ENCODE measurements at places on chromosomes 7 and 10. TPM values are rescaled to one million over a fixed set of nuclear protein-coding genes. Genes with fewer than 3 reads are reported as not detected.
A peak's percentile ranks its signal among the peaks of the same experiment; 100 is the strongest.

DNA sequence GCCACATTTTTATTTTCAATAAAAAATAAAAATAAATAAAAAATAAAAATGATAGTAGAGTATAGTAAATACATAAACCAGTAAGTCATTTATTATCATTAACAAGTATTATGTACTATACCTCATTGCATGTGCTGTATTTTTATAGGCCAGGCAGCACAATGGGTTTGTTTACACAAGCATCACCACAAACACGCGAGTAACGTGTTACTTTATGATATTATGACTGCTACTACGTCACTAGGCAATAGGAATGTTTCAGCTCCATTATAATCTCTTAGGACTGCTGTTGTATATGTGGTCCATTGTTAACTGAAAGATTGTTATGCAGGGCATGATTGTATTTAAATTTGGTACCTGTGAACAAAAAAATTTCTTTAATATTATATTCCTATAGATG lies 20.8 kb upstream of the SDHAF3 start:
- no peak for DNase-seq

DNA sequence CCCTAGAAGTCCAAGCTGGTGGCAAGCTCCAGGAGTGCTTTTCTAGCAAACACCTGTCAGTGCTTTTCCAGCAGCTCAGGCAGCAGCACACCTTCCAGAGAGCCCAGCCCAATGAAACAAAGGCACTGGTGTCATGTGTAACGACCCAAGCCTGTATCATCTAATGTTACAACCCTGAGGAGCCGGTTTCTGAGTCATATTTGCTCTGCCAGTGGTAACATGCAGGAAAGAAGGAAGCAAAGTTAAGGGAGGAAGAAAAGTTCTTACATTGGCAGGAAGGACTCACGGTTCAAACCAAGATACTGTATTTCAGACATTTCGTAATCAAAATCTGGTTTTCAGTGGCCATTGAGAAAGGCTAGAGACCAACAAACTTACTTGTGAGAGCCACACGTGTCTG lies at the start of gene ANKRD22:
Gene ANKRD22, minus strand, starts transcription at position 139 of the 400 bp plus-strand sequence. CDS start 237 bp downstream, outside the sequence.
- DNase-seq: no peak

GRCh38 chr10:115950320-115950719 lies 322.7 kb downstream of the GFRA1 start:
- DNase-seq: no peak

DNA sequence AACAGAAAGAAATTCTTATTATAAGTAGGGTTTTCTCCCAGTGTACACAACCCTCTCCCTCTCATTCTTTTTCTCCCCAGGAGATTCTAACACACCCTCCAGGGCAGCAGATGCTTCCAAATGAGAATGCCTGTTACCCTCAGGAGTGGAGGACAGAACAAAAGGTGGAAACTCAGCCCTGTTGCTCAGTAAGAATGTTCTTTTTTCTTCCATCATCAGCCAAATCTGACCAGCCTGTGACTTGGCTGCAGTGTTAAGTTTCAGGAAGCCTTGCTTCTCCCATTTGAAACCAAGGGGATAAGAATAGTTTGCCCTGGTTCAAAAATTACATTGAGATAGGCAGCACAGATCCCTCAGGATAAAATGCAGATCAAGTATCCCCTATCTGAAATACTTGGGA lies 77.5 kb upstream of the EEPD1 start:
- DNase-seq: no peak

- DNase-seq: no peak
These were observed 579 bp downstream of the IDI1 start for GRCh38 chr10:1048349-1048731.

GRCh38 chr10:80407812-80408241 lies 524 bp upstream of the PRXL2A start:
- DNase-seq: peak; percentile 77

DNA sequence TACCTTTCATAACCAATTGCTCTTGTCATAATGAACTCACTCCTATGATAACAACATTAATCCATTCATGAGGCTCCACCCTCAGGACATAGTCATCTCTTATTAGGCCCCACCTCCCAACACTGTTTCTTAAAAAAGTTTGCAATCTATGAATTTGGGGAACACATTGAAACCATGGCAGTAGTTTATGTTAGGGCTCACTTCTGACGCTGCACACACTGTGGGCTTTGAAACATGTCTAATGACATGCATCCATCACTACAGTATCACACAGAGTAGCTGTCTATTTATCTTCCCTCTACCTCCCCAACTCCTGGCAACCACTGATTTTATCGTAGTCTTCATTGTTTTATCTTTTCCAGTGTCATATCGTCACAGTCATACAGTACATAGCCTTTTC lies 299.8 kb downstream of the GLRX3 start:
- no peak for DNase-seq

GRCh38 chr10:5595994-5596471 lies 70.4 kb downstream of the ASB13 start:
- DNase-seq: peak; percentile 14

- no peak for DNase-seq
These were observed 38.5 kb downstream of the MGMT start for GRCh38 chr10:129505500-129506075.

GRCh38 chr10:79532-80215 lies 30.6 kb upstream of the TUBB8 start:
- DNase-seq: no peak

DNA sequence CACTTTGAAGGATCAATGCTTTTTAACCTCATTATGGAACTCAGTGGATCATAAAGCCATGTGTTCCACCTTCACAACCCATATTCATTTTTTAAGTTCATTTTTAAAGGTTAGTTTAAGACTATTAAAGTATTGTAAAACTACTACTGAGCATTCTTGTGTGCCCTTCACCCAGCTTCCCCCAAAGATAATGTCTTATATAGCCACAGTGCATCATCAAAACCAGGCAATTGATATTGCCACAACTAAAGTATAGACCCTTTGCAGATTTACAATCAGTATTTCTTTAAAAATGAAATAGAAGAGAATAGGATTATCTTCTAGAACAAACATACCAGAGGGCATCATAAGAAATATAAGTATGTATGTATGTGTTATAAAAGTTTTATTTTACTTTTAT lies 597.1 kb downstream of the CCSER2 start:
- DNase-seq: no peak

DNA sequence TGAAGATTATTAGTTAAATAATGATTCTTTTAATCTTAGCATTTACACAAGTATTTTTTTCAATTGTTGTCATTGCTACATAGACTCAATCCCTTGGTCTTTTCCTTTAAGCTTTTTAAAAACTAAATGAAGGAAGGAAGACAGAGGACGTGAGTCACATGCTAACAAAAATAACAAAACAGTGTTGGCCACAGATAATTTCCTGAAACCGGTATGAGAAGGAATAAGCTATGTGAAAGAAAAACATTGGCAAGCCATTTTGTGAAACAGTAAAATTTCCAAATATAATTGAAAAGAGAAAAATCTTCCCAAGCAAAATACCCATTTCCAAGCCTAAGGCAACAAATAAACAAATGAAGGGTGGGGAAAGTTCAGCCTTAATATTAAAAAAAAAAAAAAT lies 223.0 kb downstream of the AHR start:
- no peak for DNase-seq

DNA sequence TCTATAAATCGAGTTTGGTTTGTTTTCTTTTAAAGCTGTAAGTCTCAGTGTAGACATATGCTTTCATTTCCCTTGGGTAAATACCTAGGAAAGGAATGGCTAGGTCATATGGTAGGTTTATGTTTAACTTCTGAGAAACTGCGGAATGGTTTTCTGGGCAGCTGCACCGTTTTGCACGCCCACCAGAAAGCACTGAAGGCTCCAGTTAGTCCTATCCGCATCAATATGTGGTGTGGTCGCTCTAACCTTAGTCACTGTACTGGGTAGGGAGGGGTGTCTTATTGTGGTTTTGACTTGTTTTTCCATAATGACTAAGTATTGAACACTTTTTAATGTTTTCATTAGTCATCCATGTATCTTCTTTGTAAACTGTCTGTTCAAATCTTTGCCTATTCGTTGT lies 279.5 kb upstream of the AKR1E2 start:
- peak; percentile 48 for DNase-seq

DNA sequence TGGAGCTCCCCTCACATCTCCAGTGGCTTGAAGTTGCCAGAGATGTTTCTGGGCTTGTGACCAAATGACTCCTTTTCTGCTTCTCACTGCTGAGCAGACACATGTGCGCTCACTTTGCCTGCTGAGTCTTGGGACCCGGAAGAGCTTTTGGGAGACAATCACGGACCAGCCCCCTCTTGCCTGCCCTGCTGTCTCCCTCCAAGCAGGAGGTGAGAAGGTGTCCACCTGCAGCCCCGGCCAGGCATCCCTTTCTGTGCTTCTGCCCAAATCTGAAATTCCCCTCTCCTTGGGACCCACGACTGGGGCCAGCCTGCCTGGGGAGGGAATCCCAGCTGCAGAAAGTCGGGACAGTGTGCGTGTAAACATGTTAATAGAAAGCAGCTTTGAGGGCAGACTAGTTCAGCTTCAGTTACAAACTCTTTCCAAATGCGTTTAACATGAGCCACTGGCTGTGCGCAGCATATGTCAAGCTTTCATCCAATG lies 31.7 kb downstream of the HTRA1 start:
- DNase-seq: no peak

DNA sequence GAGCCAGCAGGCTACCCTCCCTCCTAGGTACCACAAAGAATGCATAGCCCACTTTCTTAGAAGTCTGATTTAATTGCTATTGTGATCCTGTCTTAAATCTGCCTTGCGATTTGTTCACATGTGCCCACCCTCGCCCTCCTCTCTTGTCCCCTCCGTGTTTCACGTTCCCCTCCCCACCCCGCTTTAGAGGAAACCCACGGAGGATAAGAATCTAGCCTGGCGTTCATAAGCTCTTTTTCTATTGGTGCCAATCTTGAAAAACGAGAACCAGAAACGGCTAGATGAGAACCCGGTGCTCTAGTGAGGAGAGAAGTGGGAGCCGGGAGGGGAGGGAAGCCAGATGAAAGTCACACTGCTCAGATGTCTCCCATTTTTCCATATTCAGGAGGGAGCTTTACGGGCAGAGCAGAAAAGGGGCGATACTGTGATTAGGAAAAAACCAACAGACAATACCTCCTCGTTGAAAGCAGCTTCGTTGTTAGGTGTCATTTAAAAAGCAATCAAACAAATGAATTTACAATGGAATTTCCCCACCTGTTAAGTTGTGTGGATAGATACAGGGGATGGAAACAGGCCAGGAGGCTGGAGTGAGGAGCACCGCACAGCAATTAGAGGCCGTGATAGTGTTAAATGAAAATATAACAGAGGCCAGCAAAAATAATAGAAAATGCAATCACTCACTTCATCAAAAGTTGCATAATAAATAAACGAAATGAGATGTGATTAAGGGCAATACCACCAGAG lies 272.1 kb downstream of the GATA3 start:
- DNase-seq: no peak

GRCh38 chr7:117401293-117402002 lies 25.8 kb downstream of the ASZ1 start:
- DNase-seq: no peak

DNA sequence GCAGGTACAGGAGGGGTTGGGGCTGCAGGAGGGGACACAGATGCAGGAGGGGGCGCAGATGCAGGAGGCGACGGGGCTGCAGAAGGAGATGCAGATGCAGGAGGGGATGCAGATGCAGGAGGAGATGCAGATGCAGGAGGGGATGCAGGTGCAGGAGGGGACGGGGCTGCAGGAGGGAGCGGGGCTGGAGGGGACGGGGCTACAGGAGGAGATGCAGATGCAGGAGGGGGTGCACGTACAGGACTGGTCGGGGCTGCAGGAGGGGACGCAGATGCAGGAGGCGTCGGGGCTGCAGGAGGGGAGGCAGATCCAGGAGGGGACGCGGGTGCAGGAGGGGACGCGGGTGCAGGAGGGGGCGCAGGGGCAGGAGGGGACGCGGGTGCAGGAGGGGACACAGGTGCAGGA lies 66.5 kb downstream of the VWA2 start:
- no peak for DNase-seq

CYP2C19 gene
- not detected for total RNA-seq

CCDC172 gene
- not detected for total RNA-seq

RBP4 gene
- total RNA-seq: not detected

SH2D4B gene
- total RNA-seq: 0.11 TPM

PDCD11 gene
- 73.8 TPM for total RNA-seq

Measured in activated CD4-positive, alpha-beta T cell treated with anti-CD3 and anti-CD28 coated beads for 36 hours (primary cell).